ENCODE measurements at places on chromosomes 4 and X. TPM values are rescaled to one million over a fixed set of nuclear protein-coding genes. Genes with fewer than 3 reads are reported as not detected.

The PPP1R2C gene
- not detected for total RNA-seq

The FRG2 gene
- total RNA-seq = not detected

The SATL1 gene
- total RNA-seq = not detected

- peaks cover 21% of the 10 kb centered on the region for H3K27me3 ChIP-seq
- H3K4me1 ChIP-seq = no peaks in the 10 kb centered on the region
- no peak overlapping the region for H3K4me3 ChIP-seq
- H3K27ac ChIP-seq = no peak overlapping the region
These were observed 129.1 kb downstream of the CPZ start for GRCh38 chr4:8721621-8722020.

- peaks cover 25% of the 10 kb centered on the region for H3K4me1 ChIP-seq
- H3K4me3 ChIP-seq = no peak overlapping the region
- H3K36me3 ChIP-seq = no peaks in the 10 kb centered on the region
- no peak overlapping the region for H3K27ac ChIP-seq
- DNase-seq = no peak
These were observed 48.0 kb upstream of the TRIM2 start for GRCh38 chr4:153156263-153156662.

DNA sequence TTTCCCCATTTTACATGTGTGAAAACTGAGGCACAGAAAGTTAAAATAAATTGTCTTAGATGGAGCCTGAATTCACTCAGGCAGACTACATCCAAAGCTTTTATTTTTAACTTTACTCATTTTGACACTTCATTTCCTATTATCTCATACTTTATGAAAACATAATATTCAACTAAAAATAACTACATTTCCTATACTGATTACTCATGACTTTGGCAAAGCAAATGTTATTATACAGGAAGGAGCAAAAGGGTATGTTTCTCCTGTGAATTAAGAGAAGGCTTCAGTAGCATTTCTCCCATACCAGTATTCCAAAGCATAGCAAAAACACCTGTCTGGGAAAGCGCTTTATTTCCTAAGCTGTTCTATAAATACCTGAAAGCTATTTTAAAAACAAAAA lies 178.6 kb downstream of the ADAMTS3 start:
- no peaks in the 10 kb centered on the region for H3K27me3 ChIP-seq
- no peak for DNase-seq
- no peak overlapping the region for H3K27ac ChIP-seq
- no peaks in the 10 kb centered on the region for H3K4me1 ChIP-seq

GRCh38 chrX:100368167-100368566 lies 41.9 kb downstream of the PCDH19 start:
- H3K27me3 ChIP-seq = peaks cover 3% of the 10 kb centered on the region
- no peak for DNase-seq
- no peaks in the 10 kb centered on the region for H3K36me3 ChIP-seq
- no peaks in the 10 kb centered on the region for H3K4me1 ChIP-seq
- H3K27ac ChIP-seq = no peak overlapping the region
- H3K4me3 ChIP-seq = no peak overlapping the region

DNA sequence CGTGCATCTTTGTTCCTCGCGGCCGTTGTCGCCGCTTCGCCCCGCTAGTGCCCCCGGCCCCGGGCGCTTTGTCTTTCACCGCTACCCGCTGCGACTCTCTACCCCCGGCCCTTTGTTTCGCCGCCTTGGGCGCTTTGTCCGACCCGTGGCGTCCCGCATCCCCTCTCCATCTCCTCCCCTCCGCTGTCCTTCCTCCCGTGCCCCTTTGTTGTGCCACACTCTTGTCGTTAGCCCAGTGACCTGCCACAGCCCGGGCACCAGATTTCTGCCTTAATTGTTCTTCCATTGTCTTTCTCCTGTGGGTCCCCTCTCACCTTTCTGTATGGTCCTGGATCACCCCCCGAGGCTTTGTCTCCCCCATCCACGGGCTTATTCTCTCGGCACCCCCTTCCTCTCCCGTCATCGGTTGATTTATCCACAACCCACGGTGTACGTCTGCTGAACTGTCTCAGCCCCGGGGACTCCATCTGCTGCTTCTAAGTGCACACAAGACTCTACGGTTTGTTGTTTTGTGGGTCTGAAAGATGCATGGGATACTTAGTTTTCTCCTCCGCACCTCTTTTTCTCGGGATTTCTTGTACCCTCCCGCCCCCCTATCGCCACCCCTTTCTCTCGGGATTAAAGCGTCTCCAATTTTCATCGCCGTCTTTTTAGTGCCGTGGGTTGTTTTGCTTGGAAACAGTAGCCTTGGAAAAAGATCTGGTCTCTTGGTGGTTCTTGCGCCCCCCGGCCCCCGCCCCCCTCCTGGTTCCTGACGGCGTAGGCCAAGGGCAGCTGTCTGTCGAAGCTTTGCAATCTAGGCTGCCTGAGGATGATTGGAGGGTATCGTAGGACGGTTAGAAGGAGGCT lies 783 bp downstream of the RBPJ start:
- peak; percentile 60 for DNase-seq
- H3K4me3 ChIP-seq = peak overlapping the region; percentile 96
- peak overlapping the region; percentile 89 for H3K27ac ChIP-seq
- no peaks in the 10 kb centered on the region for H3K27me3 ChIP-seq
- H3K4me1 ChIP-seq = peaks cover 53% of the 10 kb centered on the region

DNA sequence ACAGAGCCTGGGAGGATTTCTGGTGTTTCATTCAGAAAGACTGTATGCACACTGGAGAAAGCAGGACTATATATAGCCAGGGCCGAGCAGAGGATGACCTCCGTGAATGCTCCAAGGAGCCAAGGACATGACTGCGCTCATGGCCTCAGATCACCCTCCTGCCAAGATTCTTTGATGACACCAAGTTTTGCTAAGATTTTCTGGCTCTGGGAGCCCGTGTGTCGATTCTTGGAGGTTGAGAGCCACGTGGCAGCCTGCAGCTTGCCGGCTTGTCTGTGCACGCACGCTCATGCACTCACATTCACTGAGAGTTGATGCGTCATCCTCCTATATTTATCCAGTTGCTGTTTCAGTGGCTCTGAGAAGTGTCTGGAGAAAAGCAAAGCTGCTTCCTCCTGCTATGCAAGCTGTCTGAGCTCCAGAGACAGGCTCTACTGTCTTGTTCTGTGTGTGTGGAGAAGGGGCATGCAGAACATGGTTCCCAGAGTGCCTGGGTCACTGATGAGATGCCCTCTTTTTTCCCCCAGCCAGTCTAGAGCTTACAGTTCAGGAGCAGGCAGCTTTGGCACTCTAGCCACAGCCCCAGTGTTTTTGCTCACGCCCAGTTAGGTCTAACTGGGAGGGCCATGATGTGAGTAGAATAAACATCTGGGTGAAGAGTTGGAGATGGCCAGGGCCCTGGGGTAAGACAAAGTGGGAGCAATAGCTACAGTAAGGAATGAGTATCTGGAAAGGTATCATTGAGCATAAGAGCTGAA lies 64.9 kb upstream of the SCOC start:
- H3K4me3 ChIP-seq = no peak overlapping the region
- H3K27ac ChIP-seq = no peak overlapping the region
- DNase-seq = no peak
- no peaks in the 10 kb centered on the region for H3K36me3 ChIP-seq

- H3K4me1 ChIP-seq = peaks cover 43% of the 10 kb centered on the region
- no peak overlapping the region for H3K27ac ChIP-seq
- H3K36me3 ChIP-seq = no peaks in the 10 kb centered on the region
- no peak overlapping the region for H3K4me3 ChIP-seq
These were observed 107.7 kb downstream of the PPP3CA start for GRCh38 chr4:101239665-101240064.

GRCh38 chrX:100606753-100607152 lies 22.0 kb downstream of the TNMD start:
- no peak overlapping the region for H3K4me3 ChIP-seq
- H3K4me1 ChIP-seq = no peaks in the 10 kb centered on the region
- peaks cover 15% of the 10 kb centered on the region for H3K27me3 ChIP-seq
- no peak for DNase-seq

- H3K27me3 ChIP-seq = peaks cover 3% of the 10 kb centered on the region
- no peak overlapping the region for H3K4me3 ChIP-seq
- H3K36me3 ChIP-seq = no peaks in the 10 kb centered on the region
- DNase-seq = no peak
These were observed 42.0 kb downstream of the CBLL2 start for GRCh38 chrX:22314692-22315091.

- H3K4me1 ChIP-seq = peaks cover 3% of the 10 kb centered on the region
- H3K27ac ChIP-seq = no peak overlapping the region
- H3K4me3 ChIP-seq = no peak overlapping the region
These were observed 60.1 kb upstream of the ADRA2C start for GRCh38 chr4:3706111-3706511.

DNA sequence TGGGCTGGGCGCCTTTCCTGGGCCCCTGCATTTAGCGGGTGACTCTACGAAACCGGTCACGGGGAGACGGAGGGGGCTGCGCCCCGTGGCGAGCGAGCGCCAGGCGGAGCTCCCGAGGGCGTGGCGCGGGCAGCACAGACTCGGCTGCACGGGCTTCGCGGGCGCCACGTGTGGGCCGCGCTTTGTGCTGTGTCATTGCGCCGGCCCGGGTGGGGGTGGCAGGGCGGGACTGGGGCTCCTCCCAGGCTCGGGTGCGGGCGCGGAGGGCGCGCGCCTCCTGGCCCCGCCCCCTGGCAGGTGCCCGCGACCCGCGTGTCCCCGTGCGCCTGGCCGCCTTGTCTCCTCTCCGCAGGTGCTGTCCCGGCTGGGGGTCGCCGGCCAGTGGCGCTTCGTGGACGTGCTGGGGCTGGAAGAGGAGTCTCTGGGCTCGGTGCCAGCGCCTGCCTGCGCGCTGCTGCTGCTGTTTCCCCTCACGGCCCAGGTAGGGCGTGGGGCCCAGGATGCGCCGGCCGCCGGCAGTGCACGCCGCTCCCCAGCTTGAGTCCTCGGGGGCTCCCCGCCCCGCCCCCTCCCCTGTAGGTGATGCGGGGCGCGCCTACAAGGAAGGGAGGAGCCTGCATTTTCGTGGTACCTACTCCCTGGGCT lies 651 bp downstream of the UCHL1 start:
- H3K4me3 ChIP-seq = peak overlapping the region; percentile 45
- peaks cover 7% of the 10 kb centered on the region for H3K36me3 ChIP-seq
- H3K27me3 ChIP-seq = peaks cover 41% of the 10 kb centered on the region
- no peak overlapping the region for H3K27ac ChIP-seq

- H3K27ac ChIP-seq = no peak overlapping the region
- no peak overlapping the region for H3K4me3 ChIP-seq
These were observed 90.2 kb upstream of the SLITRK2 start for GRCh38 chrX:145727476-145727875.

DNA sequence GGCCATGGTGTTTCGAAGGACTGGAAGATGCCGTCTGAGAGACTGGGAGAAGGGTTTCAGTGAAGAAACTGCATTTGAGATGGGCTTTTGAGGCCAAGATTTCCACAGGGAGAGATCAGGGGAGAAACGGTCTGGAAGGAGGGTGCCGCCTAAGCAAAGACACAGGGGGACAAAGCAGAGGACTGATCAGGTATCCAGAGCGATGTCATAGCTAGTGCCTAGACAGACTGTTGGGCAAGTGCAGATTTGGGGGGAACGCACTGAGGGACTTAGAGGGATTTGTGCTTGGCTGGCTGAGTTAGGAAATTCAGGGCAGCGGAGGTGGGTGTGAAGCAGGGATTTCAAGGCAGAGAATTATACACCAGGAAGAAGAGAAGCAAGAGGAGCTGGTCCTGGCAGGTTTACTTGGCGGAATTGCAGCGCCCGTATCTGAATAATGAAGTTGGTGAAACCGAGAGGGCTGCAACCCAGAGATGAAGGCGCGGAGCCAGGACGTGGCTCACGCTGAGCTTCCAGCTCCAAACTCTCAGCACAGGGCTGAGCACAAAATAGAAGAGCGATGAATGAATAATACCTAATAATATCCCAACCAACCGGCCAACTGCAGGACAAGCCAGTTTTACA lies 106.9 kb downstream of the MAML3 start:
- peaks cover 51% of the 10 kb centered on the region for H3K27me3 ChIP-seq
- DNase-seq = no peak
- H3K4me3 ChIP-seq = peak overlapping the region; percentile 2
- no peak overlapping the region for H3K27ac ChIP-seq
- H3K4me1 ChIP-seq = peaks cover 20% of the 10 kb centered on the region

DNA sequence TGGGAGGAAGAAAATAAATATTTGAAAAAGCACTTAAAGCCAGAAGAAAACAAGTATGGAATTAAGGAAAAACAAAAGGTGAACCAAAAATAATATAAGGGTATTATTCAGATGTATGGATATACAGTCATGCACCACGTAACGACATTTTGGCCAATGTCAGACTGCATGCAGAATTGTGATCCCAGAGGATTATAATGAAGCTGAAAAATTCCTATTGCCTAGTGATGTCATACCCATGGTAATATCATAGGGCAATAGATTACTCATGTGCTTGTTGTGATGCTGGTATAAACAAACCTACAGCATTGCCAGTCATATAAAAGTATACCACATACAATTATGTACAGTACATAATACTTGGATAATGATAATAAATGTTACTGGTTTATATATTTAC lies 20.9 kb downstream of the GLRA3 start:
- no peaks in the 10 kb centered on the region for H3K36me3 ChIP-seq
- no peak overlapping the region for H3K4me3 ChIP-seq
- H3K27me3 ChIP-seq = no peaks in the 10 kb centered on the region
- H3K27ac ChIP-seq = no peak overlapping the region
- H3K4me1 ChIP-seq = no peaks in the 10 kb centered on the region

DNA sequence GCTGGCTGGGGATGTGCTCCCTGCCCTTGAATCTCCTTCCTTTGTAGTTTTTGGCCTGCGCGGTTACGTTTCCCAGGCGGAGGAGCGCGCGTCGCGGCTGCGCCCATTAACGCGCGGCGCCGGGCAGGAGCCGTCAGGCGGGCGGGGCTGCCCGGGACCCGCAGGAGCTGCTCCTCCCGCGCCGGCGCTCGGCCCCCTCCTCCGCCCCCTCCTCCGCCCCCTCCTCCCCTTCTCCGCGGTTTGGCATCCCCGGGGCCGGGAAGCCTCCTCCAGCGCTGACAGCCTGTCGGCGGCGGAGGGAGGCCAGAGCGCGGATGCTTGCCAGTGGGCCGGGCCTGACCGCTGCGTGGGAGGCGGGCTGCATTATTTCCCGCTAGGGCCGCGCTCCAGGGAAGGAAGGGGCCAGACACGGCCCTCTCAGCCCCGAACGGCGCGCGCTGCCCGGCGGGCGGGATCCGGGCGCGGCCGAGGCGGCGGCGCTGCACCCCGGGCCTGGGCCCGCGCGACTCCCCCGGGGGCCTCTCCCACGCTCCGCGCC lies at the start of gene DCLK2:
TSS of gene DCLK2 (plus strand) at position 405 of the 538 bp plus-strand sequence. CDS start 583 bp downstream, outside the sequence.
- peaks cover 28% of the 10 kb centered on the region for H3K27me3 ChIP-seq
- H3K4me3 ChIP-seq = peak within 1 kb of the TSS; percentile 36
- no peaks in the 10 kb centered on the region for H3K4me1 ChIP-seq
- H3K36me3 ChIP-seq = peaks cover 9% of the 10 kb centered on the region

DNA sequence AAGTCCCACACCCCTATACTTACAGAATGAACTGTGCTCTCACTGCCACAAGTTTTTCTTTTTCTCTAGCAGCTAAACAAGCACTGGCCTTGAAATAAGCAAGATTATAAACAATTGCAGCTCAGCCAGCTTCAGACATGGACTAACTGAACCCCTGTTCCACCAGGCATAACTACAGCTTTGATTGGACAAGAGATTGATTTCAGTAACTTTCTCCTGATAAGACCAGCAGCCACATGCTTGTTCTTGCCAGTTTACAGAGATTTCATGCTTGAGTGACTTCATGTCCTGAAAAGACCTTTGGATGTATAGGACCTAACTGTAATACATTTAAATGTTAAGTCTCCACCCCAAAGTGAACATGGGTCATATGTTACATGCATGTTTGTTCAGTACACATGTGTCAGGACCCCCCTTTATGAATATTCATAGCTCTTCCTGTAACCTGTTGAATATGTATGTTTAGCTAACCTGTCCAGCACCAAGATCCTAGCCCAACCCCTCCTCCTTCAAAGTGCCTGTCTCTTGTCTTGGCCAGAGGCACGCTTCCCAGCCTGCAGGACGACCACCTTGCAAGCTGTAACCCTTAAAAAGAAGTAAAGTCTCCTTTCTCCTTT lies 27.9 kb downstream of the ZNF275 start:
- peaks cover 3% of the 10 kb centered on the region for H3K27me3 ChIP-seq
- H3K4me1 ChIP-seq = no peaks in the 10 kb centered on the region
- H3K4me3 ChIP-seq = no peak overlapping the region
- DNase-seq = no peak

Data from natural killer cell treated with Interleukin-12 subunit alpha and Interleukin-12 subunit beta and Interleukin-15 and Interleukin-18, amount 100 ng/mL, for 72 hours (primary cell).